ENCODE measurements at places on chromosomes 11 and 22.

DNA sequence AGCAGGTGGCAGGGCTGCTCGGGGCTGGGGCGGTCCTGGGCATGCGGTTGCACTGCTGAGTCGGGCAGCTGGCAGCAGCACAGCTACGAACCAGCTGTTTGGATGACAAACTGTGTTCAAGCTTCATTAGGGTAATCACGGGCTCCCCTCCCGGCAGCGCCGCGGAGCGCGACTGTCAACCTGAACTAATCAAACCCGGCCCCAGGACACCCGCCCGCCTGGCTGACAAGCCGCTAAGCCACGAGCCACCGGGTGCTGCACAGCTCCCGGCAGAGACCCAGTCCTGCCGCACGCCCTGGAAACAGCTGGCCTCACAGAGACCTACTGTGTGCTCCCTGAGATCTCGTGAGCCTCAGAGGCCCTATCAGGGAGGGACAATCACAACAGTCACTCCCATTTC lies 60.6 kb upstream of the TCF20 start:
- DNase-seq = no peak

DNA sequence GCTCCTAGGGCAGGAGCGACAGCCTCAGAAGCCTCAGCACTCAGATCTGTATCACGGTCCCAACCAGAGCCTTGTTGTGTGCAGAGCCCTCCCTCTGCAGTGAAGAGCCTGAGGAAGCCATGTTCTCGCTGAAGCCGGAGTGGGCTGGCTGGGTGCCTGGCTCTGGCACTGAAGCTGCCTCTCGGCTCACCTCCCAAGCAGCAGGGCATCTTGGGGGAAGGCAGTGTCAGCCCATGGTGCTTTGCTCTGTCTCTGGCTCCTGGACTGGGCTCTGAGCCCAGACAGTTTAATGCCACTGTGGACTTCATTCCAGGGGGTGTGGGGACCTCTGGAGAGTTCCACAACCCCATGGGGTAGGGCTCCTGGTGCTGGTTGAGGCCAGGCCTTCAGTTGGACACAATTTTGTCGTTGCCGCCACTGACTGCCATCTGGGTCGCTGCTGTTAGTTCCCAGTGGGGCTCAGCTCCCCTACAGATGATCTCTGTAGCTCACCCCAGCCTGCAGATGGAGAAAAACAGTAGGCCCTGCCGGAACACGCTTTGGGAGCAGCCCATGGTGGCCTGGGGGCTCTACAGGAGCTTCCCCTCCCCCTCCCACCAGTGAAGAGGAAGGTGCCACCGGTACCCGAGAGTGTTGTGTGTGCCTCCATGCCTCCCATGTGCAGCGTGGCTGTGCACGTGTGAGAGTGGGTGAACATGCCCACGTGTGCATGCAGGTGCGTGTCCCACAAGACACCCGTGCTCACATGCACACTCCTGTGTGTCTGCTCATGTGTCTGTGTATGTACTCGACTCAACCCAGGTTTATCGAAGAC lies 86.5 kb upstream of the B3GAT1 start:
- DNase-seq = no peak

GRCh38 chr11:2102132-2102882 lies 36.9 kb downstream of the IGF2 start:
- DNase-seq = no peak

- no peak for DNase-seq
Observed at GRCh38 chr11:1295086-1295485, 14.3 kb downstream of the TOLLIP start.

GRCh38 chr11:36312611-36313472 lies 16.8 kb downstream of the PRR5L start:
- no peak for DNase-seq

- no peak for DNase-seq
Observed at GRCh38 chr11:62923601-62924411, 2.6 kb upstream of the CHRM1 start.

- DNase-seq = no peak
Observed at GRCh38 chr11:35035894-35036408, 103.0 kb upstream of the CD44 start.

- DNase-seq = no peak
Observed at GRCh38 chr11:33701302-33702230, 940 bp upstream of the C11orf91 start.

DNA sequence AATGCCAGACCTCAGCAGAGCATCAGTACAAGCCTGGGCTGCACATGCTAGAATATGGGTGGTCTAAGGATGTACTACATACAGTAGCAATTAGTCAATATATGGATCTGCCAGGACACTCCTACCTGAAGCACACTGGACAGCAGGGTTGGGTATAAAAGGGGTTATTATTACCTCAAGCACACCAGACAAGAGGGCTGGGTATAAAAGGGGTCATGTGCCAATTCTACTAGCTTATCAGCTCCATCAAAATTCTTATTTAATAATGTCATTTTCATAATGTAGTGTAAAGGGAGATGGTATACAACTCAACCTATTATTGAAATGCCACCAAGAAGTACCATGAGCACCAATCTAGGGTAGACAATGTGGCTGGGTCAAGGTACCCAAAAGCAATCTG lies 44.7 kb upstream of the PRODH start:
- DNase-seq = no peak

GRCh38 chr11:14698771-14699170 lies 55.2 kb downstream of the PDE3B start:
- no peak for DNase-seq

GRCh38 chr22:45304971-45305370 lies 4.8 kb upstream of the FAM118A start:
- DNase-seq = no peak

DNA sequence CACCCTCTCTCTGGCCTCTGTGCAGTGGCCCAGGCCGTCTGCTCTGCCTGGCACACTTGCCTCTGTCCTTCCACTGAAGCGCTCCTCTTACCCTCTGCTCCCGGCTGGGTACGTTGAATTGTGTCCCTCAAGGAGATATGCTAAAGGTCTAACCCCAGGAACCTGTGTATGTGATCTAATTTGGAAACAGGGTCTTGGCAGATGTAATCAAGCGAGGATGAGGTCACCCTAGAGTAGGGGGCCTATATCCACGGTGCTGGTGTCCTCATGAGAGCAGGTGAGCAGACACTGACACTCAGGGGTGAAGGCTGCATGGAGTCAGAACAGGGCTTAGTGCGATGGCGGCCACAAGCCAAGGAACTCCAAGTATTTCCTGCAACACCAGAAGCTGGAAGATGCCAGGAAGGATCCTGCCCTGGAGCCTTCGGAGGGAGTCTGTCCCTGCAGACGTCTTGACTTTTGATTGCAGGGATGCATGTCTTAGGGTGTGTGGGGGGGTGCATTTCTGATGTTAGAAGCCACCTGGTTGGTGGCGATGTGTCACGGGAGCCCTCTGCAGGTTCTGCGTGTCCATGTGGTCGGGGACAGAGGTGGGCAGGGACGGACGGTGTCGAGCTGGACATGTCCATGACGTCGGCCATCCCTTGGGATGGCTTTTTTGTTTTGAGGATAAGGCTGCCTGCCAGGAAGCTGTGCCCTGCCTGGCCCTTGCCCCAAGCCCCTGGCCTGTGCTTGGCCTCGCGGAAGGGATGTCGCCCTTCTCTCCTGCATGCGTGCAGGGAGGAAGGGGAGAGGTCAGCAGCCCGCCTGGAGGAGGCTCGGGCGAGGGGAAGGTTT lies 68.6 kb downstream of the LRP5 start:
- DNase-seq = no peak

- DNase-seq = no peak
Observed at GRCh38 chr22:17733466-17733865, 40.8 kb downstream of the BID start.
